Left forelimb (tissue), 1 donor: ENCODE measurements at places on chromosomes 16 and 17.
A peak's percentile ranks its signal among the peaks of the same experiment; 100 is the strongest.

GRCh38 chr17:68381076-68381900, 76.0 kb downstream of the WIPI1 start:
- DNase-seq: no peak

- DNase-seq: peak; percentile 77
These were observed 8.9 kb downstream of the NHERF2 start for GRCh38 chr16:2035431-2036199.

GRCh38 chr17:76539631-76540271, at the start of gene PRCD:
PRCD (plus strand) TSS chr17:76540044; CDS start chr17:76540142, 98 bp downstream.
- DNase-seq: peak; percentile 59

DNA sequence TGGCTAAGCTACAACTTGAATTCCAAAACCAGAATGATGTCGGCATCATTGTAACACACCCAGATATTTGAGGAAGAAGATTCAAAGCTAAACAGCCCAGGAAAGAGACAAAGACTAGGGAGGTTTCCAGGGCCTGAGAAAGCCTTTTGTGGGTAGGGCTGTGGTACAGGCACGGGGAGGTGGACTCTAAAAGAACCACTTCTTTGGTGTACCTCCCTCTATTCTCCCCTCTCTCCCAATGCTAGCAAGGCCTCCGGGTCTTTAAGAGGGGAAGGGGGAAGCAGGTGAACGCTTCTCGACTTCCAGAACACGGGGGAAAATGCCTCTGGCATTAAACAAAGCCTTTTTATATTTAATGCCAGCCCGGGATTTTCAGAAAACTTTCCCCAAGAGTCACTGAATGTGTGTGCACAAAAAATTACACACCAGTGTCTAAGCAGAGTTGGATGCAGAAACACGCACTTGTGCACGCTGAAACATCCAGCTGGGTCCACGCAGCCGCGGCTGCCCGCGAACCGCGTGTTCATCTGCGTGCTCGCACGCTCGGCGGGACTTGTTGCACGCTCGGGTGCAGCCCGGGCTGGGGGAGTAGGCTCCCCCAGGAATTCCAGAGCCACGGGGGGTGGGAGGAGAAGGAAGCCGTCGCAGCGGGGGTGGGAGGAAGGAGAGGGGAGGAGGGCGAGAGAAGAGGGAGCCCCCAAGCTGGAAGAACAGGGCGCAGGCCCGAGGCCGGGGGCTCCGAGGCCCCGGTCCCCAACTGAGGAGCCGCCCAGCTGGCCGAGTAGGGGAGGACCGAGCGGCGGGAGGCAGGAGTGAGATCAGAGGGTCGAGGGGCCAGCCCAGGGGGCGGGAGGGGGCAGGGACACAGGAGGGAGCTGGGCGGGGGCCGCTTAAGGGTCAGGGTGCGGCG, 20.1 kb upstream of the ZNF423 start:
- DNase-seq: no peak

- peak; percentile 88 for DNase-seq
These were observed 3.1 kb upstream of the TPPP3 start for GRCh38 chr16:67396159-67397035.

- no peak for DNase-seq
These were observed 84.2 kb downstream of the MAP2K4 start for GRCh38 chr17:12104831-12105230.

GRCh38 chr17:72952641-72953315, 139.7 kb downstream of the SLC39A11 start:
- no peak for DNase-seq

DNA sequence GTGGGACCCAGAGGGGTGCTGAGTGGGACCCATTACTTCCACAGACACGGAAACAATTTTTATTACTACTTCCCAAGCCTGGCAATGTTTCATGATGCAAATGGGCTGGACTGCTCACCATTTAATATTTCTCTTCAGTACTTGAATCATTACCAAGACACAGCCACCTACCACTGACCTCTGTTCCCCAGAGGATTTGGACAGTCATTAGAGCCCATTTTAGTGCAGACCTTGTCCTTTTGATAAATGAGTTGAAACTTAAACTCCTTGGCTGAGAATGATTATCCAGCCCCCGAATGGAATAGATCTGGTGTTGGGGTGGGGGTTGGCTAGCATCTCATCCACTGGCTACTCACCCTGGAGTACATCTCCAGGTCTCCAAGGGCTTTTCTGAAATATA, 33.6 kb upstream of the APOH start:
- DNase-seq: no peak

DNA sequence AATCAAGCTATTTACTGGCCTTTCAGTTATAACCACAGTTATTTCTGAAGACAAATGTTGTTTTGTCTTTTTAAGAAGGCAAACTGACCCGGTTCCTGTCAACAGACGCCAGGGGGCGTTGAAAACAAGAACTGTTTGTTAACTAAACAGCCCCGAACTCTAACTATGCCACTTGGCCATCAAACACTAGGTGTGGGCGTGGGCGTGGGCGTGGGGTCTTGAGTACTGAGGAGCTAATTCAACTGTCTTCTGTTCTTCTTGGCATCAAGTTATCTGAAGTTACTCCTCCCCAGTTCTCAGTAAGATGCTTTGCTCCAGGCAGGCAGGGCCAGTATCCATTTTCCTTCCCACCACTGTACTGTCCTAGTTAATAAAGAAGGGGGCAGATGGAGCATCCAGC, 63.3 kb upstream of the MTMR4 start:
- no peak for DNase-seq

DNA sequence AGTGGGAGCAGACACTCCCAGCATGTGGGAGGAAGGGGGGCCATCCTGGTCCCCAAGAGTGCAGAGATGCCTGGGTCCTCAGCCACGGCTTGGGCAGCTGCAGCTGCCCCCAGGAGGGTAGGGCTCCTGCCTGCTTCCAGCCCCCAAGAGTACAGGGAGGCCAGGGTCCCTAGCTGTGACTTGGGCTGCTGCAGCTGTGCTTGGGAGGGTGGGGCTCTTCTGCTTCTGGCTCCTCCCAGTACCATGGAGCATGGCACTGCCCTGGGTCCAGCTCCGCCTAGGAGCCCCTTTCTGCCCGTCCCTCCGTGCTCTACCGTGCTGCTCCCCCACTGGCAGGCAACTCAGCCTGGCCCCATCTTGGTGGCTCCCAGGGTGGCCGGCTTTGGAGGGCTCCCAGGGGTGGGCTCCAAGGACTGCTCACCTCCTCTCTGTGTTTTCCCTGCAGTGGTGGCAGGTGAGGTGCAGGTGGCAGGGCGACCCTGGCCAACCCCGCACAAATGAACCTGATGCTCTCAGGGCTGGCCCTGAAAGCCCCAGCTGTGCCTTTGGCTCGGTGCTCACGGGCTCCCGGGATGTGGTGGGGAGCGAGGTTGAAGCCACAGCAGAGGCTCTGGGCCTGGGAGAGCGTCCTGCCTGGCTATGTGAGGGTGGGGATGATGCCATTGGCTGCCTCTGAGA, 18.5 kb upstream of the USP22 start:
- no peak for DNase-seq

- DNase-seq: no peak
These were observed 44.0 kb downstream of the SOST start for GRCh38 chr17:43714465-43715149.

GRCh38 chr16:46768809-46769208, 20.7 kb upstream of the MYLK3 start:
- DNase-seq: no peak

GRCh38 chr17:19720631-19721426, 4.4 kb upstream of the SLC47A2 start:
- DNase-seq: no peak

GRCh38 chr17:13353590-13353989, 248.1 kb downstream of the HS3ST3A1 start:
- no peak for DNase-seq

GRCh38 chr17:8836821-8837562, 30.5 kb downstream of the PIK3R6 start:
- no peak for DNase-seq

GRCh38 chr17:34706029-34706428, 126.6 kb downstream of the TMEM132E start:
- DNase-seq: no peak
